ENCODE measurements at places on chromosomes 6 and 20.

GRCh38 chr6:112343977-112344376 is 3.2 kb upstream of the RFPL4B start:
- no peak for DNase-seq

- DNase-seq: no peak
Measured at GRCh38 chr6:104638841-104639290, 220.9 kb downstream of the HACE1 start.

- no peak for DNase-seq
Measured at GRCh38 chr20:38447251-38447661, 12.1 kb upstream of the SNHG17 start.

- DNase-seq: no peak
Measured at GRCh38 chr20:61162451-61162850, 89.6 kb upstream of the CDH4 start.

- no peak for DNase-seq
Measured at GRCh38 chr6:165178056-165178455, 131.3 kb downstream of the C6orf118 start.

DNA sequence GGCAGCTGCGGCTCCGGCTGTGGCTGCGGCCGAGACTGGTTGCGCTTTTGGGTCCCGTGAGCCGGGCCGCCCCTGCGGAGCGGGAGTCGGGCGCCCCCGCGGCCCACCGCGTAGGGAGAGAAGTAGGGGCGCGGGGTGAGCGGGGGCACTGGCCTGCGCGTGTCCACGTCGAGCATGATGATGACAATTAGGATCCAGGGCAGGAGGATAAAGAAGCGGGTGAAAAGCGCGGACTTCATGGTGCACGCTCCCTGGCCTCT is 739 bp downstream of the B3GAT2 start:
- DNase-seq: no peak

- DNase-seq: no peak
Measured at GRCh38 chr6:162377735-162378134, 349.8 kb downstream of the PRKN start.

- DNase-seq: peak; percentile 55
Measured at GRCh38 chr20:15475483-15475882, 1097.8 kb downstream of the KIF16B start.

DNA sequence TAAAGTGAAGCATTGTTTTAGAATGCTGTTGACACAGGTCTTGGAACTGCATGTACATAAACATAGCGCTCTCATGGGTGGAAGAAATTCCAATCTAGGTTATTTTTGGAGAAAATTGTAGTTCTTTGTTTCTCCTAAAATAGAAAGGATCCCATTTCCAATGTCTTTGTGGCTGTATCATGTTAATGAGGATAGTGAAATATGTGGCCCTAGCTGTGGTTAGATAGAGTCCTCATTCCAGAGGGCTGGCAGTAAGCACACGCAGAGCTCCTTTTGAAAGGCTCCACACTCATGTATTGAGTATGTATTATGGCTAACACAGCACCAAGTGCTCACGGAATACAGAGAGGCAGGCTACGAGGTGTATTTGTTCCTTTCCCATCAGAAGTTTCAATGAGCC is 60.9 kb downstream of the SNRNP48 start:
- no peak for DNase-seq

DNA sequence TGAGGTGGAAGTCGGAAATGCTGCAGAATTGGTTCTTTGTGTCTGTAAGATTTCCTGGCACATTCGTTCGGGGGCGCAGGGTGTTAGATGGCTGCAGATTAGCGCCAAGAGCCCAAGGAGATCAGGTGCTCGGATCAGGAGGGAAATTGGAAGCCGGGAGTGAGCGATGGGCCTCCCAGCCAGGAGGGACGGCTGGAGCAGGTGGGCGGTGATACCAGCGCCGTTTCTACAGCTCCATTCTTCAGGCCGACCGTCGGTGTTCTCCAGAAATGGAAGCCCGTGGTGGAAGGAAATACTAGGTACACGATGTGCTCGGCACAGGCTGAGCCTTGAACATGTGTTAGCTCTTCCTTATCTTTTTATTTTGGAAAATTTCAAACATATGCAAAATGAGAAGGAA is 6.5 kb downstream of the SIRPA start:
- DNase-seq: no peak

GRCh38 chr6:136037876-136038460 is 186.5 kb downstream of the PDE7B start:
- no peak for DNase-seq

- DNase-seq: no peak
Measured at GRCh38 chr6:54299542-54300269, 8.5 kb upstream of the TINAG start.

DNA sequence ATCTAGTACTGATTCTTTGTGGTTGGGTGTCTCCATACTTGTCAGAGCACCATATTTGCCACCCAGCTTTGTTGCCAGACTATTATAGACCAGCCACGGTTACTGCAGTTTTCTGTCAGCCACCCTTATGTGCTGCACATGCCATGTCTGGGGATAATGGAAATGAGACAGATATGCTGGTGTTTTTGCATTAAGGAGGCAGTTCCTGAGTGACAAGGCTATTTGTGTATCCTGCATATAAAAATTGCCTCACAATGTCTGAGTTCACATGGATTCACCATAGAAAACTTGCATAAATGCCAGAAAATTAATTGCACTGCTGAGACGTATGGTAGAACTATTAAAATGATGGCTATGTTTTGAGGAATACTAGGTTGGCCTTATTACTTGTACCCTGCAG is 51.8 kb downstream of the NKAIN2 start:
- no peak for DNase-seq

- no peak for DNase-seq
Measured at GRCh38 chr20:35506872-35507638, 22.4 kb downstream of the C20orf173 start.

GRCh38 chr6:10595731-10596664 is 74.8 kb downstream of the GCNT2 start:
- DNase-seq: no peak

DNA sequence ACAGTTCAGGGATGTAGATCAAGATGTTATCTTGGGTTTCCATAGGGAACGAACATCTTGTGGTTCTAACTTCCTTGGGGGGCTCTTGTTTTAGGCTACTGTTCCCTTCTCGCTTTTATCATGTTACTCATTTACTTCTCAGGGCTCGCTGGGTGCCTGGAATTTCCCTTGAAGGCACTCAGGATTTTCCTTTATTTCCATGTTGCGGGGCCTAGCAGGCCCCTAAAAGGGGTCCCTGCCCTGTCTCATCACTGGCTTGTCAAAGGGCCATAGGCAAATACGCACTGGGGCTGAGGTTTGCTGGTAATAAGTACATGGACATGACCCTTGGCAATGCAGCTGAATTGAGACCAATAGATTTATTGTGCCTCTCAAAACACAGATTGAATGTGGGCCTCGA is 262.3 kb downstream of the CDH4 start:
- no peak for DNase-seq

DNA sequence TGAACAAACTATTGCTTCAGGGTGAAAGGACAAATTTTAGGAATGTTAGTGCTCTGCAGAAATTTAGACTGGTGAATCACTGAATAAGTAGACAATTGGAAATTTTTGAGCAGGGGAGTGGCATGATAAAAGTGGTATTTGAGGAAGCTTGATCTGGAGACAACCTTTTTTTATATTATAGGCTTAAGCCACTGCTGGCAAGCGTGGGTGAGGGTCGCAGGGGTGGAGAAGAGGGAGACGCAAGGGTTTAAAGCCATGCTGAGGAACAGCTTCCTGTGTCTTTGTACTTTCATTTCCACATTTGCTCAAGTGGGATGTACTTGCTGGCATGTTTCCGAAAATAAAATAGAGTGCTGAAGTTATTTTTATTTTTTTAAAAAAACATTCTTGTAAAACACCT is 23.7 kb downstream of the NCOA7 start:
- no peak for DNase-seq

DNA sequence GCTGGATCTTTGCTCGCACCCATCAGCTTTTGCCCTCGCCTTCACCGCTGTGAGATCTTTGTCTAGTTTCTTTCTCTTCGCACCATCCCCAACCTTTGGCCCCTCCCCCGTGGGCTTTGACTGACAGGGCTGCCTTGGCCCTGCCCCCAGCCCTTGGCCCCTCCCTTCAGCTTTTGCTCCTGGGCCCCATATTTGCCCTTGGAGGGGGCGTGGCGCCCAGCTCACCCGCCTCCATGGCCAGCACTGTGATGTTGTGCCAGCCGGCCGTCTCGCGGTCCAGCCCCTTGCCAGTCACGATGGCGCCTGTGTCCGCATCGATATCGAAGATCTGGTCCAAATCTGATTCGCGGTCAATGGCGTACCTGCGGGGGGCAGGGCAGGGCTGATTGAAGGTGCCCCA is 81.1 kb downstream of the CD40 start:
- no peak for DNase-seq

DNA sequence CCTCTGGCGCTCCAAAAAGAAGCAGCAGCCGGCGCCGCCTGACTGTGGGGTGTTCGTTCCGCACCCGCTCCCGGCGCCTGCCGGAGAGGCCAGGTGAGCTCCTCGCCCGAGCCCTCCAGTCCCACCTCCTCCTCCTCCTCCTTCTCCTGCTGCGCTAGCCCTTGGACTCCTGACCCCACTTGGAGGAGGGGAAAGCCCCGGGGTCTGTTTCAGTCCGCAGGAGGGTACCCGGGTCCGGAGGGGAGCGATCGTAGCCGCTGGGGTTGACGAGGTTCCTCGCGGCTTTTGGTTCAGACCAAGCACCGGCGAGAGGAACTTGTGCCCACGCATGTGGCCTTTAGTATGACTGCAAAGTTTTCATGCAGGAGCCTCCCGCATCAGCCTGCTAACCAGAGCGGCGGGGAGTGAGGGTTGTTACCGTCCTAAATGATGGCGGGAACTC is 493 bp downstream of the CRYBG1 start:
- DNase-seq: no peak

- DNase-seq: no peak
Measured at GRCh38 chr6:16998461-16998860, 103.4 kb upstream of the STMND1 start.

GRCh38 chr20:18103497-18103896 is 34.2 kb upstream of the KAT14 start:
- no peak for DNase-seq

GRCh38 chr6:146914489-146915483 is 289.4 kb upstream of the STXBP5 start:
- peak; percentile 60 for DNase-seq

- no peak for DNase-seq
Measured at GRCh38 chr20:36261389-36262105, 25.3 kb downstream of the AAR2 start.

DNA sequence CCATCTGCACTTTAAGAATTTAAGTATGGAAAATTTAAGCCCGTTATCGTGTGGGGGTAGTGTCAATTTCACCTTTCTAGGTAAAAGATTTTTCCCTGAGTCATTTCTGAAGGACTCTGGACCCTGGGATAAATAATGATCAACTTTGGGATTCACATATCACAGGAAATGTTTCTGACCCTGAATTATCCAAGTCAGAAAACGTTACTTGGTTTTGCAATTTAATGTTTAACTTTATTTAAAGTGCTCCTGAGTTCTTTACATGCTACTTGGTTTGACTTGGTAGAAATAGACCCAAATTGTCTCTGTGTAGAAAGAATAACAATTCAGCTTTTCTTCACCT is 1.5 kb upstream of the SLC17A3 start:
- DNase-seq: no peak

DNA sequence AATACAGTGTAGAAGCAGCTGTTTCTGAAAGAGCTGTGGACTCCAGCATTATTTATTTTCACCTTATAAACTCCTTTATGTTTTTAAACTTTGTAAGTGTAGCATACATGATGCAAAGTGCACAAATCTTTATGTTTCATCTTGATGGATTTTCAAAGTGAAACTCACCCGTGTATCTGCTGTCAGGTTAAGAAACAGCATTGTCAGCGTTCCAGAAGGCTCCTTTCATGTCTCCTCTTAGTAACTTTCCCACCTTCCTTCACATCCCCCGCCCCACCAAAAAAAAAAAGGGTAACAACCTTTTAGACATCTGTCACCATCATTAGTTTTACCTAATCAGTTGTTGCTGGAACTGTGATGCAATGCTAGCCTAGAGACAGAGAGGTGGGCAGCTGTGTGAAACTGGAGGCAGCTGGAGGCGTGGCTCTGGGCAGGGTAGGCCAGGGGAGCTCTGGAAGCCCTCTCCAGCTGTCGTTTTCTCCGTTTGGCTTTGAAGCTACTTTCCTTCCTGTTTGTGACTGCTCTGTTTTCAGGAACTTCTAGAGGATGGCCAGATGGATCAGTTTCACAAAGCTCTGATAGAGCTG is 7.2 kb downstream of the ACTR5 start:
- no peak for DNase-seq

DNA sequence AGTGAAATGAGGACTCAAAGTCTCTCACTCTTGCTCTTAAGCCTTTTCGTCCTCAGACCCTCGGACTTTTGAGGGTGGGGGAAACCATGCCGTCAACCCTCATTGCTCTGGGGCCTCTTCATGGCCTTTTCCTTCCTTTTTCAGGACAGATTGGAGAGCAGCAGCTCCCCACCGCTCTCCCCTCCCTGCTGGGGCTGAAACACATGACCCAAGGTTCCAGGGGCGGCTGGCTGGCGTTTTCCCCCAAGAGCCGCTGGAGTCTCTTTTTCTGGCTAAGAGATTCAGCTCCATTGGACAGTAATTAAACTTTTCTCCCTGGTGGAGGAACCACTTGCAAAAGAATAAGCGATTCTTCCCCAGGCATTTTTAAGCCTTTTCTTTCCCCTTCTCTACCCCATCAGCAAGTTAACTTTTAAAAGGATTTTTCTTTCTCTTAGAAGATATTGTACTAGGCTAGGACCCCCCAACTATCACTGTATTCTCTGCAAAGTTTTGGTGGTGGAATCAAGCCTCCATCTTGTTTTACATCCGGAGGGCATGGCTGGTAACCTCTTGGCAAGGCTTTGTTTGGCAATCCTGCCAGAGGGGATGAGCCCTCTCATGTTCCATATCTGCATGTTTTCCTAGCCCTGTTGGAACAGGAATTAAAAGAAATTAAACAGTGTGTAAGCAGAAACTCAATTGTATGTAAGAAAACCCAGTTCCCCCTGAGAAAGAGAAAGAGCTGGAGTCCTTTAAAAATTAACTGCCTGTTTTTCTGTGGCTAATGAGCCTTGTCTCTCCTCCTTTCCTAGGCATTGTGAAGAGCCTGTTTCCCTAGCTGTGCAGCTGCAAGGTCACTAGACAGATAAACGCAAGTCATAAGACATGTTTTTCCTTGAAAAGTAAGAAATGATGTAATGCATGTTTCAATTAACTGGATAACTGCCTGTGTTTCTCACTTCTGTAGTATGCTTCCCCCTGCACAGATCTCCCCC is 100.8 kb upstream of the GPR6 start:
- no peak for DNase-seq

- no peak for DNase-seq
Measured at GRCh38 chr6:5712349-5713215, 294.1 kb downstream of the NRN1 start.

GRCh38 chr6:51105357-51105756 is 286.7 kb downstream of the TFAP2B start:
- no peak for DNase-seq

- DNase-seq: no peak
Measured at GRCh38 chr6:157498817-157499216, 117.8 kb downstream of the ZDHHC14 start.

DNA sequence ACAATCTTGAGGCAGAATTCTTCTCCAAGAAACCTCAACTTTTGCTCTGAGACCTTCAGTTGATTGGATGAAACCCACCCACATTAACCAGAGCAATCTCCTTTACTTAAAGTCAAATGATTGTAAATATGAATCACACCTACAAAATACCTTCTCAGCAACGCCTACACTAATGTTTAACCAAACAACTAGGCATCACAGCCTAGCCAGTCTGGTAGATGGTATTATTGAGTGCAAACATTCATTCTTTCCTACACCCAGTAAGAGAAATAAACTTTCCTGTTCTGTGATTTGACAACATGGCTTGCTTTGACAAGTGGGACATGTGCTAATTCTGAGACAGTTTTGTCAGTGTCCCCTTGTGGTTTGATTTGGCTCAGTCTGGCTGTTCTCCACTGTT is 252.2 kb downstream of the HACE1 start:
- no peak for DNase-seq

All from BE2C (cell line).